ENCODE measurements at places on chromosomes 16 and 17.

- DNase-seq = peak; percentile 100
Measured at GRCh38 chr16:54929090-54930004, 1.3 kb upstream of the IRX5 start.

GRCh38 chr16:52526116-52526828 is 20.7 kb downstream of the TOX3 start:
- DNase-seq = no peak

DNA sequence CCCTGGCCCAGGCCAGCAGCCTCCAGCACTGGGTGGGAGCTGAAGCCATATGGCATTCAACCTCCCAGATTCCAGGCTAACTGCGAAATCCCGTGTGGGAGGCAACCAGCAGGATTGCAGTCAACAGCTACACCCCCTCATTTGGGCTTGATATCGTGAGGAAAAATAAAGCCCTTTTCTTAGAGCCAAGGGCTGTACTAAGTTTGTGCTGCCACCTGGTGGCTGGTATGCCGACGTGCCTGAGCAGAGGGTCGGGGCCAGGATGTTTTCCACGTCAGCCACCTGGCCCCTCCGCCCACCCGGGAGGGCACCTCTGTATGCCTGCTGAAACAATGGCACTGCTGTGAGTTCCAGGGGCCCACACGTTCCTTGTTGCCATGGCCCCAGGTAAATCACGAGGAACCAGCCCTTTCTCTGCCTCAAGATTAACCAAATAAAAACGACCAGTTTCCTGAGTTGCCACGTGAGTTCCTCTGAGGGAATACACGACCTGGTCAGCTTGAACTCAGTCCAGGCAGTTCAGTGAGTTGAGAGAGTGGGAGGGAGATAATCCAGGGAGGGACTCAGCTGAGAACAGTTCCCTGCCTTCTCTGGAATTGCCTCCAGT is 9.0 kb downstream of the TMEM98 start:
- peak; percentile 15 for DNase-seq

DNA sequence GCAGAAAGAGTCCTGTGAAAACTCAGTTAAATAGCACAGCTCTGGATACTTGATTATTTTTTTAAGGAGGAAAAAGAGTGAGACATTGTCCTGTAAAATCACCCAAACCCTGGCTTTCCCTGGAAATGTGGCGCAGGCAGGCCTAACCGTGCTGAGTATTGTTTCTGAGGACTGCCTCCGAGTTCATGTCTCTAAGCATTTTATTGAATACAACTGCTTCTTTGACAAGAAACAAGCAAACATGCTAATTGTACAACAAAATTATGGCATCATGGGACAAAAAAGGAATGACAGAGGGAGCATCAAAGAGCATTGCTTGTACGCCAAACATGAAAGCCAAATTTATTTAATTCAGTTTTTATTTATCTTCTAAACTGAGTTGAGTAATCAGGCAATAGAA is 64.5 kb upstream of the HSBP1 start:
- DNase-seq = no peak

GRCh38 chr17:55318715-55319487 is 54.1 kb downstream of the HLF start:
- no peak for DNase-seq

DNA sequence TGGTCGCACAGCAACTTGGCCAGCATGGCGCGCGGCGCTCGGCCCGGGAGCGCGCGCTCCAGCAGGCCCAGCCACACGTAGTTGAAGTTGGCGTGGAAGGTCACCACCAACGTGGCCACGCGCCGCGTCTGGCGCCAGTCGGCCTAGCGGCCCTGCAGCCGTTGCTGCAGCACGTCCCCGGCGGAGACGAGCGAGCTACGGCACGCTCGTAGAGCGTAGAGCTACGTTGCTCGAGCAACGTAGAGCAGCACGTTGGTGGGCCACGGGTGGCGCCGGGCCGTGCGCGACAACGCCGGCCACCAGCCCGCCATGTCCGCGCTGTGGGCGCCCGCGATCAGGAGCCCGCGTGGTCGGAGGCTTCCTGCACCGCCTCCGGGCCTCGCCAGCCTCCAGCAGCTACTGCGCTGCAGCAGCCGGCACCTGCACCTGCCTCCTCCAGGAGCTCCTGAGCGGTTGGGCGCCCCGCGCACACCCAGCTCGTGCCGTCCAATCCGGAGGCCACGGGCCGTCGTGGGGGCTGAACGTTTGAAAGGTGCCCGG is 13.4 kb upstream of the SULT1A1 start:
- DNase-seq = no peak

- DNase-seq = no peak
Measured at GRCh38 chr16:61763013-61763412, 273.2 kb downstream of the CDH8 start.

DNA sequence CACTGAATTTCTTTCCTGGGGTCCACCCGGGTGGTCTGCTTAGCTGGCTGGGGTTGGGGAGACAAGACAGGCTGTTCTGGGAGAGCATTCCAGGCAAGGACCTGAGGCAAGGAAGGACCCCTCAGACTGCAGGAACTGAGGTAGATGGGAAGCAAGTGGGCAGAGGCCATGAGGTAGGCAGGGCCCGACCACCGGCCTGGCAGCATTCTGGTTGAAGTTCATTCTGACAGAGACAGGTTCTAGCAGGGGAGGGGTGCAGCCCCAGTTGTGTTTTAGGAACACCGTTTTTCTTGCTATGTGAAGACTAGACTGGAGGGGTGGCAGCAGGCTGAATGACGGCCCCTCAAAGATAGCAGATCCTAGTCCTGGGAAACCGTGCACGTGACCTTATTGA is 17.5 kb downstream of the B9D1 start:
- no peak for DNase-seq

- no peak for DNase-seq
Measured at GRCh38 chr17:31510308-31511194, 119.1 kb downstream of the RAB11FIP4 start.

DNA sequence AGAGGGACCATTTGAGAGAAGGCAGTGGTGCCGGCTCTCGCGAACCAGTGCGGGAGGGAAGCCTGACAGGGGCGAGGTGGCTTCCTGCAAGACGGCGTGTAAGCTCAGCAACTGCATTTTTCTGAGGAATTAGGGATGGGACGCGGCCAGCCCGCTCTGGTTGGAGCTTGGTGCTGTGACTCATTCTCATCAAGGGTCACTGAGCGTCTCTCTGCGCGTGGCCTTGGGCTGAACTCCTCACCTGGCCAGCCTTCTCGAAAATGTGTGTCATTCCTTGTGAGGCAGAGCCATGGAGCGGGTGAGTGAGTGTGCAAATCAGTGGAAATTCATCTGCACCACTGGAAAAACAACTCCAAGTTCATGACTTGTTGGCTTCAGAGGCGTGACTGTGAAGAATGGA is 52.8 kb downstream of the NTN1 start:
- DNase-seq = no peak

DNA sequence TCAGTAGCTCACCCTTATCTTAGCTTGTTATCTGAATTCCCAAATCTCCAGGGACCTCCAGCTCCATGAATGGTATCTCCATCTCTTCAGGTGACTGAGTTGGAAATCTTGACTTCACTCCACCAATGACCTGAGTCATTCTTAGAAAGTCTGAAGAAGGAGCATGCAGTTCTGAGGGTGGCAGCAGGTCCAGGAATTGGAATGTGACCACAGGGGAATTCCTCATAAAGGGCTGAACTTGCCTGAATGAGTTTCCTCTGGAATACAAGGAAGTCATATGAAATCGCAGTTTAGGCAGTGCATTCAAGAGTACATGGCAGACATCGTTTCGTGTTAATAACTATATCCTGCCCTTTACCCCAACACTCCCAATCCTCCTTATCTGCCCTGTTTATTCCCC is 12.5 kb upstream of the PYY start:
- no peak for DNase-seq

DNA sequence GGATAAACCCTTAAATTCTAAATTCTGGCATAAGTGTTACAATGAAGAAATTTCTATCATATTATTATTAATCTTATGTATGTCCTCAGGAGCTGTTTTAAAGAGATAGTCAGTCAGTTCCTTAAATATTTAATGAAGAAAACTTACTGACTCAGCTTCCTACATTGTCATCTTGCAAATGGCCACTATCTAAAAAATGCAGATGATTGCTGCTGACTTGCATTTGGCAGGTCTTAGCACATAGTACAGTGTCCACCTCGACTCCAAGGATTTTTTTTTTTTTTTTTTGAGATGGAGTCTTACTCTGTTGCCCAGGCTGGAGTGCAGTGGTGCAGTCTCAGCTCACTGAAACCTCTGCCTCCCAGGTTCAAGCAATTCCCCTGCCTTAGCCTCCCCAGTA is 55.1 kb upstream of the CORO6 start:
- no peak for DNase-seq

DNA sequence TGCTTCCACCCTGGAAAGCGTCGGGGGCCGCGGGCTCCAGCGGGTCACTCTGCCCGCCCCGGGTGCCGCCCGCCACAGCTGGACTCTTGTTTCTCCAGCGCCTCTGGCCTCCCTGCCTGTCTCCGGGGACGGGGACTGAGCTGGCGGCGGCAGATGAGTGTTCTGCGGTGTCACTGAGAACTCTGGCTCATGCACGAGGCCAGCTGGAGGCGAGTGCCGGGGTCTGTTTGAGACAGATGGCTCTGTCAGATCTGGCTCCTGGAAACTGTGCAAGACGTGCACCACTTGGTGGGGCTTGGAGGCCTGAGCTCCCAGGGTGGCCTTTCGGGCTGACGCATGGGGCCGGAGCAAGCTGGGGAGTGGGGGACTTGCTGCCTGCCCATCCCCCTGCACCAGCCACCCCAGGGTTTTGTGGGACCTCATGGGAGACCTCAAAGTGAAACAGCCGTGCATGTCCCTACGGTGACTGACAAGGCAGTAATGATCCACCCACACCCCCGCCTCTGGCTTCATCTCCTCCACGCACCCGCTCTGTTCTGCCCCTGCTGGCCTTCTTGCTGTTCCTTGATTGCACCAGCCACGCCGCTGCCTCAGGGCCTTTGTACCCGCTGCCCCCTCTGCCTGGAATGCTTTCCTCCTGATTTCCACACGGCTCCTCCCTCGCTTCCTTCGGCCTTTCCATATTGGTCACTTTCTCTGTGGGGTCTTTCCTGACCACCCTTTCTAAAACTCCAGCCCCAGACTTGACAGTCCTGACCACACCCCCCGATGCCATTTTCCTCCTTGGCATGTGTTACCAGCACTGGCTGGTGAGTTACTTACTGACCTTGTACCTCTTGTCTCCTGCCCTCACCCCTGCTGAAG is 174.9 kb upstream of the CIBAR2 start:
- DNase-seq = no peak

DNA sequence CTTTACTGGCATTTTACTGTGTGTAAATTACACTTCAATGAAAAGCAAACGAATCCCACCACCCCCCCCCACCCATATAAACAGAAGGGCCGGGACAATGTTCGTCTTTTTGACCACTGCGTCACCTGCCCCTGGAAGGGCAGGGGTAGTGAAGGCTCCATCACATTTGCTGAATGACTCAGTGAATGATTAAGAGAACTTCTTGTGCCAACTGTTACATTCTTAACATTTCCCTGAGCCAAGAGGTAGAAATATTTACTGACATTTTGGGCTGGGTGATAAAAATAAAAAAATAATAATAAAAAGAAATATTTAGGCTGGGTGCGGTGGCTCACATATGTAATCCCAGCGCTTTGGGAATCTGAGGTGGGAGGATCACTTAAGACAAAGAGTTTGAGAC is 24.1 kb downstream of the C16orf96 start:
- no peak for DNase-seq

- no peak for DNase-seq
Measured at GRCh38 chr17:44820631-44821212, 9.4 kb downstream of the GJC1 start.

DNA sequence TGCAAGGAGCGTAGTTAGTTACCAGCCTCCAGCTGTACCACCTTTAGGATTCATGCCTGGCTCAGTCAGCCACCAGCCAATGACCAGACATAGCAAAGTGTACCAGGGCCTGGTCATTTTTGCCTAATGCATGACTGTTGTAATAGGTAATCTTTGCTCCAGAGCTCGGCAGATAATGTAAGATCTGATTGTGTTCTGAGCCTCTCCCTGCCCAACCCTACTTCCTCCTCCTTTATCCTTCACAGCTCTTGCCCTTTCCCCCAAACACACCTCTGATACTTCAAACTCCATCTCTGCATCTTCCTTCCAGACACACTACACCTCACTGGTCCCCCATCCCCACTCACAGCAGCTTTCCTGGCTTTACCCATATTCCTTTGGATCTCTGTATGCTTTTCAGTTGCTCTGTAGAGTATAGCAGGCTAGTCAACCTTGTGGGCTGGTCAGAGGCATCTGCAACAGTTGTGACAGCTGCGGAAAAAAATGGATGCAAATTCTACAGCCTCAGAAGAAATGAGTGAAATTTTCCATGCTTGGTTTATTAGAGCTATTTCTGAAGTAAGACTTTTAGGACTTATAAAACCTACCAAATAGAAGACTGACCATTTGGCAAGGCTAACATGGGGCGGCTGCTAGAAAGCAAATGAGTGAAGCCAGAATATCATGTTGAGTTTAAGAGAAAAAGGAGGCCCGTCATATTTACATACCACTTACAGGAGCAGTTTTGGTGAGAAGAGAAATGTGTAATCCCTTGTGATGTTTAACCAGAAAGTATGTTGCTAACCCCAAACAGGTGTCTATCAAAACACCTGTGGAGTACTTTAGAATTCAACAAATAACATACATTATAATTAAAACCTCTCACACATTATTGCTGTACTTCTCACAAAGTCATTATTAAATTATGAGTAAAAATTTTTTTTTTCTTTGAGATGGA is 19.9 kb upstream of the C16orf87 start:
- no peak for DNase-seq

DNA sequence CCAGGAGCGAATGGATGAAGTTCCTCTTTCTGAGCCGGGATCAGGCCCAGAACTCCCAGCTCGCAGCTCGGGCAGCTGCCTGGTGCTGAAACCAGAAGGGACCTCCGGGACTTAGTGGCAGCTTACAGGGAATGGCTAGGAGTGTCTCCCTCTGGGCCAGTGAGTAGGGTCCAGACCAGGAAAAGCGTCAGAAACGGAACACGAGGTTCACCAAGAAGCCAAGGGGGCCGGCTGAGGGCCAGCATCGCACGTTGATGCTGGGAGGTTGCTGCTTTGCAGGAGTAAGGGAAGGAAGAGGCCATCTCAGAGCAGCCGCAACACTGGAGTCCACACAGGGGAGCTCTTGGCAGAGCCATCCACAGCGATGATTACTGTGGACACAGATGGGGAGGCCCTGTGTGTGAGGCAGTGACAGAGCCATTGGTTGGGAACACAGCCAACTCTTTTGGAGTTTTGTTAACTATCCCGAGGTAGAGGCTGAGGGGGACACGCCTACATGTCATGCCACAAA is 74.0 kb upstream of the CREBBP start:
- DNase-seq = peak; percentile 23

DNA sequence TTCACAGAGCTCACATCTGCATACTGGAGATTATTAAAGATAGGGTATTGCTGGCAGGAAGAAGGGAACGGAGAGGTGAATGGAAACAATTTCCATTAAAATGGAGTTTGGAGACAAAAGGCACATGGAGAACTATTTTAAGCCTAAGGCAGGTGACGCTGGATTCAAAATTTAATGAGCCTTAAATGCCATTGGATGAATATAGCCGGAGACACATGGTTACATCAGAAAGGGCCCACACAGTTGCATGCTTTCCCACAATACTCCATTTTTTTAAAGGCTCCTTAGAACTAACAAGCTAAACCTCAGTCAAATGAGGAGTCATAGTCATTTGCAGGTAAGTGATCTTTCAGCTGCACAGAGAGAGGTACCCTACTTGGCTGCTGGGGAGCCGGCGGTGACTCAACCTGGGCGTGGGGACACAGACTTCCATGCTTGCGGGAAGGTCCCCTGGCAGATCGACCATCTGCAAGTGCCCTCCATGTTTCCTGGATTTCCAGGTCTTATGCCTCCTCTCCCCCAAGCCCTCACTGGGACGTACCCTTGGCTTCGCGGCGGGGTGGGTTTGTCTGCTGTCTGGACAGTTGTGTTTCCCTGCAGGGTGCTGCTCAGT is 259.2 kb downstream of the CBLN1 start:
- DNase-seq = no peak
